Activated CD4-positive, alpha-beta T cell treated with anti-CD3 and anti-CD28 coated beads for 48 hours (primary cell): ENCODE measurements at places on chromosomes 1 and 21.

DNA sequence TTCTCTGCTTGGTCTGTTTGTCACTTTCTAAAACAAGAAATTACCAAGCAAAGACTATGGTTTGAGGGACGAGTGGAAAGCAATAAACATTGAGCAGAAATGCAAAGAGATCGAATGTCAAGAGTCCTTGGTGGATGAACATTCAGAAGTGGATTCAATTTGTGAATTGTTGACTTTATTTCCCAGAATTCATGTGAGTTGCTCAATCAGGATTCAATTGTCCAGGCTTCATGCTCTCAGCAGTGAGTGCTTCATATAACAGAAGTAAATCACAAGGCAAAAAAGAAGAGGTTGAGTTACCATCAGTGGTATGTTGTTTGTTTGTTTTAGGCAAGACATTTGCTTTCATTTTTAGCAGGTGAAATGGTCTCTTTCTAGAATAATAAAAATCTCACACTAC, 31.9 kb downstream of the NGF start:
- DNase-seq: no peak

DNA sequence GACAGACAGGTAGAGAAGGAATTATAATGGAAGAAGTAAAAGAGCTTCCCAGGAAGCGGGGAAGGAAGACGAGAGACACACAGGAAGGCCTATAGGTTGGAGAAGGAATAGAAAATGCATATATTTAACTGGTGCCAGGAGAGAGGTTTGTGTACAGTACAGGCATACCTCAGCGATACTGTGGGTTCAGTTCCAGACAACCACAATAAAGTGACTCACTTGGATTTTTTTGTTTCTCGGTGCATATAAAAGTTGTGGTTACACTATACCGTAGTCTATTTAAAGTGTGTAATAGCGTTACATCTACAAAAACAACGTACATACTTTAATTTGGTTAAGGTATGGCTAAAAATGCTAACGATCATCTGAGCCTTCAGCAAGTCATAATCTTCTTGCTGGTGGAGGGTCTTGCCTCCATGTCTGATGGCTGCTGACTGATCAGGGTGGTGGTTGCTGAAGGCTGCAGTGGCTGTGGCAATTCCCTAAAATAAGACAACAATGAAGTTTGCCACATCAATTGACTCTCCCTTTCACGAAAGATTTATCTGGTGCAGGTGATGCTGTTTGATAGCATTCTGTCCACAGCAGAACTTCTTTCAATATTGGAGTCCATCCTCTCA, 16.0 kb downstream of the YARS1 start:
- DNase-seq: peak; percentile 44

GRCh38 chr1:36085686-36086526, 2.0 kb downstream of the TEKT2 start:
- DNase-seq: no peak

DNA sequence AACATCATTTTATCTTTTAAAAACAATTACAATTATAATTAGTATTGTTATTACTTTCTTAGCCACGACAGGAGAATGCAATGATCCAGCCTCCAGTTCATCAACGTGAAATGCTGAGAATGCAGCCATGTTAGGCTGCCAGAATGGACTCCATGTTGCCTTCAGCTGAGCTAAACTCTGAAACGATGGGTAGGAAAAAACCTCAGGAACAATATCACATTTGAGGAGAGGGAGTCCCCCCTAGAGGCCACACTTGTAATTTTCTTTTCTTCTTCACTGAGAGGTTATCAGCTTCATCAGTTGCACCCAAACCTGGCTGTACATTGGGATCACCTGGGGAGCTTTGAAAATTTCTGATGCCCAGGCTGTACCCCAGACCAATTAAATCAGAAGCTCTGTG, 34.6 kb upstream of the DNAH14 start:
- no peak for DNase-seq

GRCh38 chr1:73500154-73500553, 697.8 kb downstream of the LRRIQ3 start:
- no peak for DNase-seq

GRCh38 chr21:33944185-33944763, 28.7 kb upstream of the ATP5PO start:
- DNase-seq: no peak

DNA sequence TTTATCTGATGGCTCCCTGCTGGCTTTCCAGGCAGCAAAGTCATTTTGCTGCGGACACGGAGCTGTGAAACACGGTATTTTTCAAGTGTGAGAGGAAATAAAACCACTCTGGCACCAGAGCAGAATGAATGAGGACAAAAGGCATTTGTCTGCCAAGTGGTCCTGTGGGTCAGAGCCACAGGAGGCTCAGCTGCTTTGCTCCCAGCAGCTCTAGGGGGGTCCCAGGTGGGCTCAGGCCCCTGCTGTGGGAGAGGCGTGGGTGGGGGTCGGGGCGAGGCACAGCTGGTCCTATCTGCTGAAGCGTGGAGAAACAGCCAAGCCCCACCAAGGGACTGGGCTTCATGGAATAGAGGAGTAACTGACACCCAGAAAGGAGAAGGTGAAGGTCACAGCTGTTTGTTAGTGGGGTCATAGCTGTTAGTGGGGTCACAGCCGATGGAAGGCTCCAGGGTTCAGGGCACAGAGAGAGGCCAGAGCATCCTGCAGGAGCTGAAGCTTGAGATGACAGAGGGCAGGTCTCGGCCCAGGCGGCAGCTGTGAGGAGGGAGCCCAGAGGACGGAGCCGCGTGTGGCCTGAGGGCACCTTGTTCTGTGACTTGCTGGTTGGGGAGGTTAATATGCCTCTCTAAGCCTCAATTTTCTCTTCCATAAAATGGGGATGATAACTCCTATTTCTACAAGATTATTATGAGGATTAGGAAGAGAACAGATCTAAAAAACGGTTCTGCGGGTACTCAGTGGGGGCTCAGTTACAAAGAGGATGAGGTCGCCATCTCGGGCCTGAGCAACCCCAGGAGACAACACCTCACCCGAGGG, 7.1 kb downstream of the KIF17 start:
- no peak for DNase-seq

- no peak for DNase-seq
These were observed 306.3 kb upstream of the RGS18 start for GRCh38 chr1:191851799-191852595.

GRCh38 chr1:26336477-26337205, 17.3 kb downstream of the CRYBG2 start:
- DNase-seq: peak; percentile 88

DNA sequence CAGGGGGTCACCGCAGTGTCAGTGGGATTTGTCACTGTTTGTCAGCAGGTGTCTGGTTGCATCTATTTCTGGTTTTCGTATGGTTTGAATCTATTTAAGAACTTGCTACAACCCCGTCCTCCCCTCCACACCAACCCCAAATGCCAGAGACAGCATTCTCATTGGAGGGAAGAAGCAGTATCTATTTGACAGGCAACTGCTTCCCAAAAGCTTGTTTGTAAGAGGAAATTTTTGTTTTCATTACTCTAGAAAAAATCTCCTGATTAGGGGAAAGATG, 54.4 kb downstream of the NR5A2 start:
- DNase-seq: no peak

DNA sequence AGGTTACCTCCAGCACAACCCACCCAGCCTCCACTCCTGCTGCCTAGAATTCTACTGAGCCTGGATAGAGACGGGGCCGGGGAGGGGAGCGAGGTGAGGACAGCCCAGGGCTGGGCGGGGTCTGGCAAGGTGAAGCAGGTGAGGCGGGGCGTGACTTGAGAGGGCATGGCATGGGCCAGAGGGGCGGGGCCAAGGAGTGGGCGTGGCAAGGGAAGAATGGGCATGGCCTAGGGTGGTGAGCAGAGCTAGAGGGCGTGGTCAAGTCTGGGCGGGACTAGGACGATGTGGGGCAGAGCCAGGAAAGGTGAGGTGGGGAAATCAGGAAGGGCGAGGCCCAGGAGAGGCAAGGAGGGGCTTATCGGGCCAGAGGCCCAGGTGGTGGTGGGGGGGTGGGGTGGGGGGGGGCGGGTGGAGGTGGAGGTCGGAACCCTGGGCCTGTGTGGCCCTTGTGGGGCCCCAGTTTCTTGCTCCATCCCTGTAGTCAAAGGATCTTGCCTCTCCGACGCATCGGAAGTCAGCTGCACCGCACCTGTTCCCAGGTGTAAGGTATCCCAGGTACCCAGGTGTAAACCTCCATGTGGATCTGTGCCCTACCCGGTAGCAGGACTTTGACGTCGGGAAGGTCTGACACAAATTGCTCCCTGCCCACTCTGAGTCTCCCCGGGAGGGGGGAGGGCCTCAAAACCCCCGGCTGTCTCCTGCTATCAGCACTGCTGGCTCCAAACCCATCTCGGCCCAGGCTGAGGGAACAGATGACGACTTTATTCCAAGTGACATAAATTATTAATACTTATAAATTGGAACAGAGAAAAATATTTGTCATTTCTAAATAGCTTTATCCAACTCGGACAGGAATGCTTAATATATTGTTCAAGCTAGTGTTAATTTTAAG, 32.9 kb upstream of the UTS2 start:
- DNase-seq: peak; percentile 69

GRCh38 chr1:230012741-230013140, 54.3 kb upstream of the GALNT2 start:
- DNase-seq: no peak

GRCh38 chr1:207313131-207313530, 8.3 kb upstream of the CD55 start:
- no peak for DNase-seq

DNA sequence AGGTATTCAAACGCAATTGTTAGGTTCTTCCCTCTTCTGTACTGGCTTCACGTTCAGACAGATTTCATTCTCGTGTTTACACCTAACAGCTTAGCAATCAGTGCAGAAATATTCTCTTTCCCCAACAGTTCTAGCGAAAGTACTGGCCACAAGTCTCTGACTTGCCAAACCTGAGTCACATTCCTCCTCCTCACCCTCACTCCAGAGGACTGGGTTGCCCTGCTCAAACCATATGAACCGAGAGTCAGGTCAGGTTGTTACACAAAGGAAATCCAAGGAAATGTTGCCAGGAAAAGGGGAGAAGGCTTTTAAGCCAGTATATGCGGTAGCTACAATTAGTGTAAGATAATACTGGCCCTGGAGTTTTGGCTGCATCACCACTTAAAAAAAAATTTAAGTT, 282.5 kb downstream of the RGS7 start:
- DNase-seq: no peak

GRCh38 chr1:230109895-230110667, 43.0 kb downstream of the GALNT2 start:
- peak; percentile 91 for DNase-seq

GRCh38 chr1:93900723-93901504, 8.3 kb downstream of the GCLM start:
- DNase-seq: no peak

DNA sequence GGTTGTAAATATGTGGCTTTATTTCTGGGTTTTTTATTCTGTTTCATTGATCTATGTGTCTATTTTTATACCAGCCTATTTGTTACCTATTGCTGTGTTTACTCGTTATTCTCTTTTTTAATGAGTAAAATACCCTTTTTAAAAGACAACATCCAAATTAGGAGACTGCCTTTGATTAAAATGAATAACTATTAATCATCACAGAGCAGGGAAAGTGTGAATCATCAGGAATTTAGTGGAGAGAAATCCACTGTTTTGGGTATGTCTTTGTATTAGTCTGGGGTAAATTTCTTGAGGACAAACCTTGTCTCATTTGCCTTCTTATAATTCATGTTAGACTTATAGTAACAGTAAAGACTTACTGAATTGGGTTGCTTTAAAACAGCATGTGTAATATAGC, 12.1 kb downstream of the DISC1 start:
- DNase-seq: no peak

GRCh38 chr1:171438441-171438840, 46.9 kb upstream of the PRRC2C start:
- DNase-seq: no peak

GRCh38 chr1:46581681-46582455, 22.2 kb downstream of the MKNK1 start:
- DNase-seq: no peak

DNA sequence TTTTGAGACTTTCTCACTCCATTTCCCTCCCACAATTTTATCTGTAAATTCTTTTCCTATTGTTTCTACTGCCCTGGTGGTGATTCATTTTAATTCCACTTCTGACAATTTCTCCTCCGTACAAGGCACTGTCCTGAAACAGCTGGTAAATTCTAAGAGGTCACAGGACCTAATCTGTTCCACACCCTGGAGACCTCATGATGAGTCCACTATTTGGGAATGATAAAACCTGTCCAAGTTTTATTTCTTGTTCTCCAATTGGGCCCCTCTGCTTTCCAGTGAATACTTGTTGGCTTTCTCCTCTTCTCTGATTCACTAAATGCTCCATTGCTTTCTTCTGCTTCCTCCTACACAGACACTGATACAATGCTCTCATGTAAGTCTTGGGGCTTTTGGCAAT, 343.1 kb upstream of the DUSP10 start:
- no peak for DNase-seq

- DNase-seq: no peak
These were observed 429.6 kb downstream of the HLX start for GRCh38 chr1:221308534-221309511.

DNA sequence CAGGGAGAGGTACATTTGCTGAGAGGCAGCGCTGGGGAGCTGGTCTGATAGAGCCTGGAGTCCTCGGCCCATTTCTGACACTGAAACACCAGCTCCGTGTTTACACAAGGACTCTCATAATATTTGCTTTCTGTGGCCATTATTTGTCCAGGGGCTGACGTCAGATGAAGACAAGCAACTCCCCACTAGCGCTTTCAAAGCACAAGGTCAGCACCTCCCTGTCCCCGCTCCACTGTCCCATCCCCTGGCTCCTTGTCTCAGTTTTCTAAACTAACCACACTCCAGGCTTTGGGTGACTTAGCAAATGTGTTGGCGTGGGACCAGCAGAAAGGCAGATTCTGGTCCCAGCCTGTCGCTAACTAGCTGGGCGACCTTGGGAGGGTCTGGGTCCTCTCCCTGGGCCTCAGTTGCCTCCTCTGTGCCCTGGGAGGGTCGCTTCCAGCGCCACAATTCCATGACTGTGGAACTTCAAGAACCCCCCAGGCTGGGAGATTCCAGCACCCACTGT, 37.4 kb upstream of the ZBTB40 start:
- no peak for DNase-seq

DNA sequence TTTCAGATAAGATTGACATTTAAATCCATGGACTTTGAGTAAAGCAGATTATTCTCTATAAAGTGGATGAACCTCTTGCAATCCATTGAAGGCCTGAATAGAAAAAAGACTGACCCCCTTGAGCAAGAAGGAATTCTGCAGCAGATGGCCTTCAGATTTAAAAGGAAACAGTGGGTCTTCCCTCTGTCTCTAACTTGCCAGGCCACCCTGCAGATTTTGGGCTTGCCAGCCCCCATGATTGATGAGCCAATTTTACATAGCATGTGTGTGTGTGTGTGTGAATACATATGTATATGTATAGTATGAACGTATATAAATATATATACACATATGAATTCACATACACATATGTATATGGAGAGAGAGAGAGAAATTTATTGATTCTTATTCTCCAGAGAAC, 113.4 kb downstream of the GRIK1 start:
- no peak for DNase-seq
